ENCODE measurements at places on chromosomes 3 and 15.

DNA sequence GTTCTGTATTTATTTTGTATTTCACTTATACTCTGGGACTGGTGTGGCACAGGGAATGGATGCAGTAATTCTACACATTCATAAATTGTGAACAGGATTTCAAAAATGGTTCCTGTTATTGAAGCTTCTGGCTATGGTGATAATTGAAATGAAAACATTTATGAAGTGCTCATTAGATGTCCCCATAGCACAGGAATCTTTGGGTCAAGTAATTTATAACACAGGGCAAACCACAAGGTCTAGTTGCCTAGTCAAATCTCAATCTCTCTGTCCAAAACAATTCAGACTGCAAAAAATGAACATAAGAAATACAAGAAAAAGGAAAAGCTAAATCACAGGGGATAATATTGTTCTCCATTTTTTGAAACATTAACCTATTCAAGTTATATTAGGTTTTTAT lies 117.5 kb upstream of the PTPRG start:
- no peak for DNase-seq

DNA sequence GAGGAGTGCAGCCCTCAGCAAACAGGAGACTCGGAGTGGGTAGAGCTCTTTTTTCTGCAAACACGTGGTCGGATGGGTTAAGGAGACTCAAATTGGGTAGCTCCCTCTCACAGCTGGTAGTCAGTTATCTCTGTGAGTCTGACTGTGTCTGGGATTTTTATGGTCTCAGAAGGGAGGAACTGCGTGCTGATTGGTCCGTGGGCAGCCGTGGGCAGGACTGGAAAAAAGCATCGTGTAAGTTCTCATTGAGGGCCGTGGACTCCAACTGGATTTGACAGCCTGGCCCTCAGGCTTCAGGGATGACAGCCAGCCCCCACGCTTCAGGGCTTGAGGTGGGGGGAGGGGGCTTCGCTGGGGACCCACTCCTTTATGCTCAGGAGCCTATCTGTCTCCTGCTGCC lies 463.9 kb downstream of the EPHA3 start:
- no peak for DNase-seq

DNA sequence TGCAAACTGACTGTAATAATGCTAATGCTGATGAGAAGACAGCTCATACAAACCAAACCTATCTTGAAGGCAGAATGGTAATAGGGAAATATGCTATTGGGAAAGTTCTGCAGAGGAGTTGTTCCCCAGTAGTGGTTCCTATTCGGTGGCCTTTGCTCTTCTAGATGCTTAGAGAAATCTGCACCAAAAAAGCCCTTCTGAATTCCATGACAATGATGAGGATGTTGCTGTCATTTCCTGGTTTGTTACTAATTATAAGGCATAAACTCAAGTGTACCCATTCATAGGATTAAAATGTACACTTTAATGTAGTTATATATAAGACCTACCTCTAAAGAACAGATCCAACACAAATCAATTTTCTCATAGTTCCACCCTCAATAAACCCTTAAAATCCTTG lies 30.1 kb downstream of the TOMM70 start:
- DNase-seq = no peak

DNA sequence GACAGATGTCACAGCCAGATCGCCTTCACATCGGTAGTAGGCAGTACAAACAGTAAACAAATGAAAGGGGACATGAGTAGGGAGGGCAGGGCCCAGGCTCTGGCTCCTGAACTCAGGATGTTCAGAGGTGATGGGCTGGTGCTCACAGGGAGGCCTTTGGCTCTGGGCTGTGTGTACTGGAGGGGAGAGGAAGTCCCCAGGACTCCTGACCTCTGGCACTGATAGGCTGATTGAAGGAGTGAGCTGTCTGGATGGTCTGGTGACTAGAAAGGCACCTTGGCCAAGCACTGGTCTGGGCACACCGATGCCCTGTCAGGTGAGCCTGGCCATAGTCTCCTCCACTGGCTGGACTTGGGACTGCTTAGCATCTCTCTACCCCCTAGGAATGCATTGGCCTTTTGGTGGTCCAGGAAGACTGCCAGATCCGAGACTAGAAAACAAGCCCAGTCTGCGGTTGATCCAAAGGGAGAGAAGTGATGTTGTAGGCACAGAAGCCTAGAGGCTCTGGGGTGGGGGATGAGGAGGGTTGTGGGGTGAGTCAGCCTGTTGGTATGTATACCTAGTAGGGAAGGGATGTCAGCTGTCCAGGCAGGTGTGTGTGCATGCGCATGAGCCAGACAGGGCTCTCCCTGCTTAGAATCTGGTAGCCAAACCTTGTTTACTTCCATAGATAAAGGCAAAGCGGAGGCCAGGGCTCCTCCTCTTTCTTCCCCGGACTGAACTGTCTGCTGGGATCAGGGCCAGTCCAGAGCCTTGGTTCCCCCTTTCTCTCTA lies 1.9 kb downstream of the SPINT1 start:
- DNase-seq = no peak

DNA sequence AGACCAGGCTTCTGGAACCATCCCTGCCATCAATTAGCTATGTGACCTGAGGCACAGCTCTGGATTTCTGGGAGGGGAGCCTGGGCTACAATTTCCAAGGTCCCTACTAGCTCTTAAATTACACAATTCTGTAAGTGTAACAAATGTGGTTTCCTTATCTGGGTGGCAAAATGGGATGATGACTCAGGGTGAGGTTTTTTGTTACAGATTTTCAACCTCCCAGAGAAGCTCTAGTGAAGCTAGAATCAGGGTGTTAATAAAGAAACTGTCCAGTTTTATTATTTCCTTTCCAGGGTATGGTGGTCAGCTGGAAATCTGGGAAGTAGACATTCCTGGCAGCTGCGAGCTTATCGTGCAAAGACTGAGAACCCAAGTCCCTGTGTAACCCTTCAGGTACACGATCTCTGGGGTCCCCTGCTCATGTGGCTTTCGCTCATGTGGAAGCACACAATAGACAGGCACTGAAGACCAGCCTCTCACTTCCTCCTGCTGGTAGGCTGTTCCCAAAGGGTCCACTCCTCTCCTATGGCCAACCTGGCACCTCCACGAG lies 7.3 kb downstream of the RAB27A start:
- peak; percentile 91 for DNase-seq

GRCh38 chr3:98563661-98564281 lies 29.6 kb downstream of the CPOX start:
- peak; percentile 88 for DNase-seq

Measured in mesenchymal stem cell (in vitro differentiated cells and primary cell).